ENCODE measurements at places on chromosomes 2 and 18. TPM values are rescaled to one million over a fixed set of nuclear protein-coding genes. Genes with fewer than 3 reads are reported as not detected.

- no peak for DNase-seq
These were observed 184.3 kb upstream of the SIX2 start for GRCh38 chr2:45193581-45193980.

DNA sequence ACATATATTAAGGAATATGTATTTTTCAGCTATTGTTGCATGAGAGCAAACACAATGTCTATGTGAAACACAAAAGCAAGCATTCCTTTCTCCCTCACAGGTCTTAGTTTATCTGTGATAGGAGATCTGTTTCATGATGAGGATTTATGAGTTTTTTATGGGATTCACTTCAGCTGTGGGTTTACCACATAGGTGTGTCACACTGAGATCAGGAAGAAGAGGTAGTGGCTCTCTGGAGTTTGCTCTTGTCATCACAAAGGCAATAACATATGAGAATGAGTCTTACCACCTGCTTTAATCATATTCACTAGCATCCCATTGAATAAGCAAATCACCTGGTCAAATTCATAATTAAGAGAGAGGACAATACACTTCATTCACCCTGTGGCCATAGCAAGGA is 960.3 kb upstream of the SLC39A10 start:
- no peak for DNase-seq

GRCh38 chr2:221426929-221427328 is 145.2 kb downstream of the EPHA4 start:
- DNase-seq: no peak

DNA sequence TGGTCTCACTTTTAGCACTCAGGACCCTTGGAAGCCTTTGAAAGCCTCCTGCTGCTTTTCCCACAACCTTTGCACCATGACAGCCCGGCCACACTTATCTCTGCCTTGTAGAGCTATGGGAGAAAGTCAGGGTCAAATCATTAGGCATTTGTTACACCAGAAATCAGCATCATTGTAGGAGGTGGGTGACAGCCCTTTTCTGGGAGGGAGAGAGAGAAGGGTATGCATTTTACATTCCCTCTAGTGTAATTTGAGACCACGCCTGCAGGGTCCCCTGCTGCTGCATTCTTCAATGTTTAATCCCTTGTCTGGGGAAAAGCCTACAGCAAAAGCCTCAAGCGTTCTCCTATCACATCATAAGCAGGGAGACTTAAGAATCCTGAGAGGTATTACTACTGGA is 766.8 kb upstream of the FAM98A start:
- no peak for DNase-seq

DNA sequence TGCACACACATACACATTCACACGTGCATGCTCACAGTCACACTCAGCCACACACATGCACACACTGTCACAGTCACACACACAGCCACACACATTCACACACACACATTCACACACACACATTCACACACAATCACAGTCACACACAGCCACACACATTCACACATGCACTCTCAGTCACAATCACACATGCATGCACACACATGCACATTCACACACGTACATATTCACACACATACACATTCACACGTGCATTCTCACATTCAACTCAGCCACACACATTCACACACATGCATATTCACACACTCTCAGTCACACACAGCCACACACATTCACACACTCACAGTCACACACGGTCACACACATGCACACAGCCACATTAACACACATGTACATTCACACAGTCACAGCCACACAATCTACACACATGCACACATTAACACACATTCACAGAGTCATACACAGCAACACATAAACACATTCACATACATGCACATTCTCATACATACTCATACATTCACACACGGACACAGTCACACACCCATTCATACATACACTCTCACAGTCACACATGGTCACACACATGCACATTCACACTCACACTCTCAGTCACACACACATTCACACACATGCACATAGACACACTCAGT is 239.8 kb downstream of the EIPR1 start:
- DNase-seq: no peak

GRCh38 chr2:106882673-106883072 is 3.3 kb downstream of the ST6GAL2 start:
- no peak for DNase-seq

GRCh38 chr2:46815121-46815802 is 100.3 kb downstream of the MCFD2 start:
- no peak for DNase-seq

- DNase-seq: no peak
These were observed 172.3 kb downstream of the CELF4 start for GRCh38 chr18:37393221-37393827.

- no peak for DNase-seq
These were observed 25.2 kb downstream of the ANKRD44 start for GRCh38 chr2:197285361-197285760.

- DNase-seq: no peak
These were observed 5.3 kb downstream of the TOGARAM2 start for GRCh38 chr2:28986429-28986828.

GRCh38 chr2:173199294-173199693 is 123.6 kb downstream of the MAP3K20 start:
- DNase-seq: no peak

DNA sequence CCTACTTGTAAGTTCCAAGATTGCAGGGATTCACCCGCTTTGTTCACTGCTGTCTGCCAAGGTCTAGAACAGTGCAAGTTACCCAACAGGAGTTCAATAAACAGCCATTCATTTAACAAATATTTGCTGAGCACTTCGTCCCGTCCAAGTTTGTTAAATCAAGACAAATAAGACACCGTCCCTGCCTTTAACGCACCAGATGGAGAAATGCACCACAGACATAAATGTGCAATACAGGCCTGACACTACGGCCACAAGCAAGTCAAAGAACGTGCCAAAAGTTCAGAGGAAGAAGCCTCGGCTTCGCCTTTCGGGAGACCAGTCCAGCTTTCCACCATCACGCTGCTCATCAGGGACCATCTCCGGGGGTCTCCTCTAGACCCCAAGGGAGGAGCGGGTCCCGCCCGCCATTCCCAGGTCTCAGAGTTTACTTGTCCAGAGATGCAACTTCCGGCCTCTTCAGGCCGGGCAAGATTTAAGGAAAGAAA is 429 bp downstream of the C2orf76 start:
- no peak for DNase-seq

- no peak for DNase-seq
These were observed 56.5 kb downstream of the RPIA start for GRCh38 chr2:88747990-88748389.

GRCh38 chr2:919672-920071 is 31.0 kb upstream of the SNTG2 start:
- DNase-seq: no peak

GRCh38 chr18:29651122-29651680 is 1391.3 kb downstream of the DSC3 start:
- no peak for DNase-seq

- DNase-seq: no peak
These were observed 28.3 kb upstream of the FZD7 start for GRCh38 chr2:202005272-202005887.

DNA sequence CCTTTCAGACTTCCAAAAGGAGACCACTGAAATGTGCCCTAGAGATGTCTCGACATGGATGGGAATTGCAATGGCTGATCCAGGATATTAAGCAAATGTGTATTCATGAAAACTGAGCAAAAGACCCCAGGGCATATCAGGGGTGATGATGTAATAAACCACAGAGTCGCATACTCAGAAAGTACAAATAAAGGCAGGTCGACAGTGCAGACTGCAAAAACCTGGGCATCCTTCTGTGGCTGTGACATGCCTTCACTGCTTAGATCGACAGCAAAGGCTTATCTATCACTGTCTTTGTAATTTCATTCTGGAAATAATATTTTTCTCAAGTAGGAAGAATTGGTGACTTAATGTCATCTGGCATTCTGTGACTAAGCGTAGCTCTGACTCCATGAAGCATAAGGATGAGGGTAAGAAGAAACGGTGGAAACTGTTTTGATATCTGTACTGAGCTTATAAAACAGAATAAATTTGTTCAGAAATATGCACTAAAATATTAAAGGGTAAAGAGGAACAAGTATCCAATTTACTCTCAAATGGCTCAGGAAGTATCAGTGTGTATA is 115.6 kb upstream of the NRP2 start:
- no peak for DNase-seq

GRCh38 chr2:4576075-4576474 is 872.7 kb downstream of the DCDC2C start:
- no peak for DNase-seq

- peak; percentile 18 for DNase-seq
These were observed 1.1 kb upstream of the TACR1 start for GRCh38 chr2:75200140-75201096.

DNA sequence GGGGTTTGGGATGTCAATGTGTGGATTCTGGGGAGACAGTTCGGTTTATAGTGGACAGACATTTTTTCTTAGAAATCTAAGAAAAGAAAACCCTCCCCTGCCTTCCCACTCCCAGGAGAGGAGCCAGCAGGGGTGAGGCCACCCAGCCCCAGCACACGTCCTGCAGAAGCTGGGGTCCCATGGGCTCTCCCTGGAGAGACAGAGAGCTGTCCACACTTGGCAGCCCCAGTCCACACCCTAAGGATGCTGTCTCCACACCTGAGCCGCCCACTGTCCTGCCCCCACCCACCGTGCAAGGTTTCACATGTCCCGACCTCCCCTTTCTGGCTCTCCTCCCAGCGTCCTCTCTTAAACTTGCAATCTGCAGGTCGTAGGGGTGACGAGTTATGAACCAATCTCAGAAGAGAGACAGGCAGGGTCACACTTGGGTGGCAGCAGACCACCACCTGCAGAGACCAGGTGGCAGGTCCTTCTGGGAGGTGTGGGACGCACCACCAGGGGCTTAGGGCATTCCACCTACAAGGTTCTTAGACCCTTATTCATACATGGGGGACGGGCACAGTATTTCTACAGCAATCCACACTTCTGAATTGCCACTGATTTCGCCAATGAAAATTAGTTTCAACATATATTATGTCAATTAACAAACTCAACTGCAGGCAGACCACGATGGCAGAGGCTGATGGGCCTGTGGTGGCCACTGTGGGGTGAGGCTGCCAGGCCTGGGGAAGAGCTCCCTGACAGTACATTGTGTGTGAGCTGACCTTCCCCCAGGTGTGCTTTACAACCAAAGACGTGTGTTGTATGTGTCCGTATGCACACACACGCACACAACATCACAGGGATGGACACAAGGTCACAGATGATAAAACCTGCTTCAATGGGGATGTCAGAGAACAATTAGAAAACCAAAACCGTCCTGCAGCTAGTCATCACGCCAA is 158.5 kb downstream of the TPO start:
- no peak for DNase-seq

GRCh38 chr2:239015901-239016675 is 168.2 kb downstream of the TWIST2 start:
- DNase-seq: peak; percentile 9

Gene ANKRD53
- not detected for total RNA-seq

Gene RAB6C
- total RNA-seq: 0.21 TPM

Gene PRKAG3
- total RNA-seq: not detected

Gene SPHKAP
- total RNA-seq: not detected

Gene UGT1A4
- total RNA-seq: not detected

Gene IL1F10
- total RNA-seq: not detected

Gene MOGAT1
- not detected for total RNA-seq

Gene TFCP2L1
- 0.18 TPM for total RNA-seq

Gene NCKAP5
- total RNA-seq: 0.55 TPM

Gene GDF7
- total RNA-seq: 1.5 TPM

Gene NTSR2
- total RNA-seq: not detected

Gene CD302
- total RNA-seq: 32.8 TPM

Gene ZNF396
- total RNA-seq: 0.59 TPM

Data from uterus (tissue), 4 donors.